ENCODE measurements at places on chromosomes 16 and 17.

DNA sequence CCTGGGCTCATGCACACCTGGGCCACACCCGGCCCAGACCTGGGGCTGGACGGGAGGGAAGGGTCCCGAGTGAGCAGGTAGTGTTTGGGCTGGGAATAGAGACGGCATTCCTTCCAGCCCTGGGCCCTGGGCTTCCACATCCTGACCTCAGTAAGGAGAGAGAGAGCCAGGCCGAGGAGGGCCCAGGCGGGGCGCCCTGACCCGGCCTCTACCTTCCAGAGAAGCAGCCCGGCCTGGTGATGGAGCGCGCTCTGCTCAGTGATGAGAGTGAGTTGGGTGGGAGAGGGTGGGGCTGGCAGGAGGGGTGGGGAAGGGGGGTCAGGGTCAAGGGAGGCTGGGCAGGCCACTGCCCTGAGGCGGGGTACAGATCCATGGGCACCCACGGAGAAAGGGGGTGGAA is 13.6 kb upstream of the MYO15B start:
- DNase-seq: no peak

DNA sequence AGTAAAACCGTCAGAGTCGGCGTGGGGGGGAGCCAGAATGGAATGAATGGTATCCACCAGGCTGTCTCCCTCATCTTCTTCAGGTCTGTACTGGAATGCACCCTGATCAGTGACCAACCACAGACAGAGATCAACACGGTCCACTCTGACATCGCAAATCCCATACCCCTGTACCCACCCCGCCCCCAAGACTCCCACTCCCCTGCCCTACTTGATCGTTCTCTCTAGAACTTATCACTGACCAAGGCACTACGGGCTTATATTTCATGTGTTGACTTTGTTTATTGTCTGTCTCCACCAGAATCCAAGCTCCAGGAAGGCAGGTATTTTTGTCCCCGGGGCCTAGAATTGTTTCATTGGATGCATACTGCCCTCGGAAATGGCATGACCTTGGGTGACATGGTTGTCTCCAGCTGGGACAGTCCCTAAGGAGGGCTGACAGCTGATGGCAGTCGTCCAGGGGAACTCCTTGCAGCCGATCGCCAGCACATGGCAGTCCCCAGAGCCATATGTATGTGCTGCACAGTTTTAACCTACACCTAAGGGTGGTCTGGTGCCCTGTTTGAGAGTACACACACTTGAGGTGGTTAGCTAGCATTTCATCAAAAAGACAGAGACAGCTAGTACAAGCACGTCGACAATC is 526 bp upstream of the MFSD6L start:
- DNase-seq: no peak

- DNase-seq: no peak
These were observed 47.8 kb downstream of the PITPNM3 start for GRCh38 chr17:6508519-6509030.

- no peak for DNase-seq
These were observed 131.7 kb upstream of the HSBP1 start for GRCh38 chr16:83676086-83676485.

- DNase-seq: no peak
These were observed 61.0 kb downstream of the CFDP1 start for GRCh38 chr16:75372236-75372856.

GRCh38 chr17:56876766-56877179 is 37.1 kb downstream of the TRIM25 start:
- no peak for DNase-seq

DNA sequence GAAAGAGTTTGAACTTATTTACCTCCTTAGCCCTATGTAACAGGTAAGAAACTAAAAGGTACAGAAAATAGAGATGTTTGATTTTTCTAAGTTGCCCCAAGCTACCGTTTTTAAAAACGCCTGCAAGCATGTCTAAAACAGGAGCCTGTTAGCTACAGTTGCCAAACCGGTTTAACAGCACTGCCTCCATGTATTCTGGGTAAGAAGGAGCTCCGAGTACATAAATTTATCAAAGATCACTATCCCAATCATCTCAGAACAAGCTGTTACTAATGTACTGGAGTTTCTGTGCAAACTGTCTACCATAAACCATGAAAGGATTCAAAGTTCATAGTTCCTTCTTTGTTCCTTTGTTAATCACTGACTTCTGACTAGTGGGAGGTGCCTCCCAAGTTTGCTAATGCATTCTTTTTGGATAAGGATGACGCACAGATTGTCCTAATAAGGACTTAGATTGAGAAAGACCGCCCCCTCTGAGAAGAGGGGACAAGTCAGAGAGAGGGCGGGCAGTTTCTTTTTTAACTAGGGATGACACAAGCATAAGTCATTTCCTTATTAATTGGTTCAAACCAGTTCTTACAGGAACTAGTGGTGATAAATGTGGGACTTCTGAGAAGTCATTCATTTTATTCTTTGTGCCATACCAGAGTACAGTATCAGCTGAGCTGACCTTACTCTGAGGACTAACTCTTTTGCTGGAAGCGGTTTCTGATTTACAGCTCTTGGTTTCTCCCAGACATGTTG is 55.3 kb downstream of the TUBD1 start:
- no peak for DNase-seq

GRCh38 chr16:14071576-14072271 is 605 bp downstream of the MRTFB start:
- no peak for DNase-seq

DNA sequence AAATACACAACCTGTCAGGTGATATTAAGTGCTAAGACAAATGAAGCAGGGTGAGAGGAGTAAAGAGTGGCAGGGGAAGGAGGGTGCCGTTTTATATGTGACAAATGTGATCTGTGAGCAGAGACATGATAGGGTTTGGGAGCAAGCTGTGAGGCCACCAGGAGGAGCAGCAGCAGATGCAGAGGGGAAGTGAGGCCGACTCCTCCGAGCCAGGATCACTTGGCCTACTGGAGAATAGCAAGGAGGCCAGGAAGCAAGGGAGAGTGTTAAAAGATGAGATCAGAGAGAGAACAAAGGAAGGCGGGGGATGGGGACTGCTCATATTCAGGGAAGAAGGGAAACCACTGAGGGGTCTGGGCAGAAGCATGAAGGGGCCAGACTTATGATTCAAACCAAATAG is 129.4 kb downstream of the TANGO6 start:
- DNase-seq: no peak

DNA sequence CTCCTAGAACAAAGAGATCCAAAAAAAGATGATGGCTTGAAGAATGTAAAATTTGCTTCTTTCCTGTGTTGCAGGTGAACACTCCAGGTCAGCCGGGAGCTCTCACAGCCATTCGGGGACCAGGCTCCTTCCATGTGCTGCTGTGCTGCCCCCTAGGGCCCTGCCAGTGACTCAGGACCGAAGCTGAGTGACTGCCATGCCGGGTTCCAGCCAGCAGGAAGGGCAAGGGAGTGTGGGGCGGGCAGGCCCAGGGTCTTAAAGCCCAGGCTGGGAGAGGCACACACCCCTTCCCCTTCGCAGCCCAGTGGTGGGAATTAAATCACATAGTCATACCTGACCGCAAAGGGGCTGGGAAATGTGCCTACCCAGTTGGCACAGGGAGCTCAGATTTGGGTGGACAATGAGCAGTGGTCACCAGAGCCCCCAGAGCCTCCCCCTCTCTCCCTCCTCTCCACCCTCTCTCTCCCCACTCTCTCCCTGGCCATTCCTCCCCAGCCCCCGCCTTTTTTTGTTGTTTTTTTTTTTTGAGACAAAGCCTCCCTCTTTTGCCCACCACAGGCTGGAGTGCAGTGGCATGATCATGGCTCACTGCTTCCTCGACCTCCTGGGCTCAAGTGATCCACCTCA is 11.5 kb downstream of the EPOP start:
- peak; percentile 83 for DNase-seq

GRCh38 chr16:57349212-57350031 is 9.2 kb upstream of the CCL22 start:
- DNase-seq: no peak

DNA sequence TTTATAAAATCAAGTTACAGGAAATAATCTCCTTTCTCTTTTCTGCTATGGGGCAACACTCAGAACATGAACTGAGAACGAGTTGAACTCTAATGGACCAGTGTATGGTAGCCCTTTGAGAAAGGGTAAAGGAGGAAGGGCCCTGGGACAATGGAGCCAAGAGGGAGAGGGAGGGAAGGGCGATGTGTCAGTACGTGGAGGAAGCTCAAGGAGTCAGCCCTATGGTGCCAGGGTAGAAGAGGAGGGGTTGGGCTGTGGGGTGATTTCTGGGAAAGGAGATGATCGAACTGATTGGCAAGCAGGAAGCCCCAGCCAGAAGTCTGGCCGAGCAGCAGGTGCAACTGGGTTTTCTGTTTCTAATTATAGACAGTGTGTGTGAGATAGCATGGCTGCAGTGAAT is 4.3 kb upstream of the WIPI1 start:
- no peak for DNase-seq

DNA sequence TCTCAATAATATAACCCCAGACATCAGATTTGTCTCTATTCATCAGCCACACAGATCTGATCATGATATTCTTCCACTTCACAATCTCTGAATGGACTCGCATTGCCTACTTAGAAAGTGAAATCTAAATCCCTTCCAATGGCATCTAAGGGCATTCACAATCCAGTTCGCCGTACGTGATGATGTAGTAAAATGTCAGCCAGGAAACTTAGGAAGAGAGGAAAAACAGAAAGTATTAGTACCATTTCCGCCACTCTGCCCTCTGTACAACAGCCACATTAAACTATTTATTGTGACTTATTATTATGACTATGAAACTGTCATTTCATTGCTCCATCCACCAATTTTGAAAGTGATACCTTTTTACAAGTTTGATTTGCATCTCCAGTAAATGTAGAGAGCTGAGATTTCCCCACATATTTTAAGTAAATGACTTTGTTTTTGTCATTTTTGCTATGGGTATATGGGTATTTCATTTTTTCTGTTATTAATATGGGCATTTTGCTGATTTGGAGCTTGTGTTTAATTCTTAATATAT is 69.4 kb upstream of the SMIM36 start:
- DNase-seq: no peak

DNA sequence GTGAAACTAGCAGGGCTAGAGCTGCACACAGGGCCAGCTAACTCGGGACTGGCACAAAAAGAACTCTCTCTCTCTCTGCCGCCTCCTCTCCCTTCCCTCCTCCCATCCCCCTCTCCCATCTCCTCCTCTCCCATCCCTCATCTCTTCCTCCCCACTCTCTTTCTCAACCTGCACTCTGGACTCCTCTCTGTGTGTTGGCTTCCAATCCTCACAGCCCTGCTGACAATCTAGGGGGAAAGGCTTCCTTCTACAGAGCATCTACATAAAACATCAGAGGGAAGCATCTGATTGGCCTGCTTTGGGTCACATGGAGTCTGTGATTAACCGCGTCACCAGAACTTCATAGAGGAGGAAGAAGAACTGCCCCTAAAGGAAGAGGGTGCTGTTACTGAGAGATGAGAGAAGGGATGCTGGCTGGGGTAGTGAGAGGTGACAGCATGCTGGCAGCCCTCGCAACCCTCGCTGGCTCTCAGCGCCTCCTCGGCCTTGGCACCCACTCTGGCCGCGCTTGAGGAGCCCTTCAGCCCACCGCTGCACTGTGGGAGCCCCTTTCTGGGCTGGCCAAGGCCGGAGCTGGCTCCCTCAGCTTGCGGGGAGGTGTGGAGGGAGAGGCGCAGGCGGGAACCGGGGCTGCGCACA is 12.8 kb upstream of the ZFP90 start:
- no peak for DNase-seq

DNA sequence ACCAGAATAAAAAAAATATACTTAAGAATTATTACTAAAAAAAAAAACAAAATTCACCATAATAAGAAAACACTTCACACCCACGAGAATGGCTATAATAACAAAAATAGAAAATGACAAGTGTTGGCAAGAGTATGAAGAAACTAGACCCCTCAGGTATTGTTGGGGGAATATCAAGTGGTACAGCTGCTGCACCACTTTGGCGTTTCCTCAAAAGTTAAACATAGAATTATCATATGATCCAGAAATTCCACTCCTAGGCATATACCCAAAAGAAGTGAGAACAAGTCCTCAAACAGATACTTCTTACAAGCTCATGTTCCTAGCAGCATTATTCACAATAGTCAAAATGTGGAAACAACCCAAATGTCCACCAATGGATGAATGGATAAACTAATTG is 26.3 kb downstream of the AMFR start:
- DNase-seq: no peak

Measured in D721Med (cell line).